ENCODE measurements at places on chromosomes 16 and 17. TPM values are rescaled to one million over a fixed set of nuclear protein-coding genes. Genes with fewer than 3 reads are reported as not detected.

SLC22A31 gene
- not detected for total RNA-seq

ZNF213 gene
- 1.3 TPM for total RNA-seq

TMEM88 gene
- 13.8 TPM for total RNA-seq

STXBP4 gene
- 111 TPM for total RNA-seq

FBXO31 gene
- total RNA-seq = 19.8 TPM

PIRT gene
- not detected for total RNA-seq

PRCD gene
- total RNA-seq = not detected

SLC7A6OS gene
- 18.7 TPM for total RNA-seq

KRTAP4-4 gene
- total RNA-seq = not detected
